ENCODE measurements at places on chromosomes 2 and 18.
A peak's percentile ranks its signal among the peaks of the same experiment; 100 is the strongest.

GRCh38 chr2:75186821-75187220 lies 12.5 kb downstream of the TACR1 start:
- peak; percentile 13 for DNase-seq

DNA sequence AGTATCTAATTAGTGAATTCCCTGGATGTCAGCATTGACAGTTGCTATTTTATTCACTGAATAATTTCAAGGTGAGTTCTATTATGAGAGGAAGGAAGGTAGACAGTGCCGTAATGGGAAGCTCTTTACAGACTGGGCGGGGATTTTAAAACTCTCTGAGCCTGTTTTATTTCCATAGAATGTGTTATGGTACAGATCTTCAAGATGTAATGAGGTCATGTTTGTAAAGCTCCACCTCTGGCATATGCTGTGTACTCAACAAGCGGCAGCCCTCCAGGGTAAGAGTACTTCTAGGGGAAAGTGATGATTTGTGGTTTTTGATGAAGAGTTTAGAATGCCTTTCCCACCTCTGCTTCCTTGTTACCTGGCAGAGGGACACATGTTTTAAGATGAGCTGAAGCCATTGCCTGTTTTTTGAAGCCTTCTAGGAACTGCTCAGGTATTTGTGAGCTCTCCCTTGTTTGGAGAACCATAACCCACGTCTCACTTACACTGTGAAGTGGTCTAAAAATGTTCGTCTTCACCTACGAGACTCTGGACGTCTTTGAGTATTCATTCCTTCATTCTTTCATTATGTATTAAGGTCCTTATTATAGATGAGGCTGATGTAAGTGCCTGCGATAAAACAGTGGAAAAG lies 251.2 kb downstream of the PTGR3 start:
- DNase-seq, result no peak

- DNase-seq, result no peak
These were observed 153.7 kb upstream of the APCDD1 start for GRCh38 chr18:10300739-10301138.

GRCh38 chr18:3592864-3593263 lies 142.9 kb downstream of the TGIF1 start:
- DNase-seq, result no peak

GRCh38 chr2:84152462-84152861 lies 306.6 kb downstream of the SUCLG1 start:
- DNase-seq, result no peak

DNA sequence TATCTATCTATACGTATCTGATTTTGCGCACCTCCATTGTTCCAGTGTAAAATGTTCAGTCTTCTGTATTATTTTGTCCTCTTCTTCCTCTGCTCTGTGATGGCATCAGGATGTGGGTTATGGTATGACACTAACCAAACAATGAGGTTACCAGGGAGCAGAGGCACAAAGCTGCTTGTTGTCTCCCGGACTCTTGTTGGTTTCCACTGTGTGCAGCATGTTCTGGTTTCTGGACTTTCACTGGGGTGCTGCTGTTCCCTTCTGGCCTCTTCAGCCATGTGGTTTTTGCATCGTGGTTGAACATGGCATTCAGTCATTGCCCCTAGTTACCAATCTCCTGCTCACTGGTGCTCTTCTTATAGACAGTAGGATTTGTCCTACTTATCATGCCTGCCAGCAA lies 665.9 kb downstream of the CBLN2 start:
- DNase-seq, result no peak

GRCh38 chr18:9206421-9206820 lies 69.8 kb downstream of the ANKRD12 start:
- no peak for DNase-seq

GRCh38 chr18:12574494-12575185 lies 83.3 kb downstream of the SPIRE1 start:
- no peak for DNase-seq

- DNase-seq, result no peak
These were observed 64.0 kb downstream of the ADNP2 start for GRCh38 chr18:80173060-80173459.

GRCh38 chr2:97011977-97012569 lies 25.7 kb upstream of the FAM178B start:
- DNase-seq, result peak; percentile 75

DNA sequence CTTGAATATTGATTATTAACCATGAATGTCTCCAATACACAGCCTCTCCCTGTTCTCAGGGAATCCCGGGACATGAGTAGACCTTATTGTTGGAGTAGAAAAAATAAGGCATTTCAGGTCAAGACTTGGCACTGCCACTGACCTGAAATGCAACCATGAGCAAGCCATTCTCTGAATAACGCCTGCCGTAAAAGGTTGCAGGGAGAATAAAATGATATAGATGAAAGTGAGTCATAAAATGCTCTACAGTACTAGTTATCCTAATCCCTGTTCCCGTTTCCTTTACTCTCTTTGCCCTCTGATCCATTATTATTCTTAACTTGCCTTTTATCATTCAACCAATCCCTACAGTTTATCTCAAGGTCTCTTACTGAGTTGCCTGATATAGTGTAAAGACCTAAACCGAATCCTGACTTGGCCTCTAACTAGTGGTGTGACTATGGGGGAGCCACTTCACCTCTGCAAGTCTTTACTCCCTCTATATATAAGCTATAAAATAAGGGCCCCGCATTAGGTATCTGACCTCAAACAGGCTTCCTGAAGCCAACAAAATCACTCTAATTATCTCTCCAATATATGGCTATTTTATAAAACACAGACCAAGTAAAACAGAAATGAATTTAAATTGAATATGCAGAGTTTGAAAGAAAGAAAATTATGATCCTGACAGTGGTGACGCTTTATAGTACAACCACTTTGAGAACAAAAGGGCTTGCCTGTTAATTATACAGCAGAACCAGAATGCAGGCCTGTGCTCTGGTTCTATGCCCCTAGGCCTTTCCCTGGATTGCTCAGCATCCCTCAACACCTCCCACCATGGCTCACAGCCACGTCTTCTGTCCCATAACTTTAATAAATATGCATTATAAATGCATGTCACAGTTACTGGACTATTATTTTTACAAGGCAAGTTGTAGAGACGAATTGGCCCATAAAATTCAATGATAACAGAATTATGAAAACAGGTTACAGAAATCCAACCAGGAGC lies 183.1 kb downstream of the STK39 start:
- no peak for DNase-seq

DNA sequence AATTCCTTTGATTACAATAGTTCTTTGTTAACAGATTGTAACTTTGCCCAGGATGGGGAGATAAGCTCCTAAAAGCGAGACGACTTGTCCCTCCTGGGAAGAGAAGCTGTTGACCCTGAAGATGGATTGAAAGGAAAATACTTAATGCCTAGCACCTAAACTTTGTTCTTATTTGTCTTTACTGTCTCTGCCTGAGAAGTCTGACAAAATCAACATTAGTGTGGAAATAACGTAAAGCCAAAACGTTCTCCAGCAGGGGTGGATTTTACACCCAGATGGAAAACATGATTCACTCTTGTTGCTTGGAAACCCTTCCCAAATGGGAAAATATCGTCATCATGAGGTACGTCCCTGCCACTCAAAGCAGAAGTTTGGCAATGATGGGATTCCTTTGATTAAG lies 450.1 kb downstream of the SLC4A3 start:
- peak; percentile 96 for DNase-seq

- DNase-seq, result no peak
These were observed 151.9 kb downstream of the EPHA4 start for GRCh38 chr2:221420245-221420644.

GRCh38 chr18:32427084-32427900 lies 43.4 kb downstream of the GAREM1 start:
- no peak for DNase-seq

- DNase-seq, result no peak
These were observed 54.9 kb downstream of the TET3 start for GRCh38 chr2:74039611-74040010.

DNA sequence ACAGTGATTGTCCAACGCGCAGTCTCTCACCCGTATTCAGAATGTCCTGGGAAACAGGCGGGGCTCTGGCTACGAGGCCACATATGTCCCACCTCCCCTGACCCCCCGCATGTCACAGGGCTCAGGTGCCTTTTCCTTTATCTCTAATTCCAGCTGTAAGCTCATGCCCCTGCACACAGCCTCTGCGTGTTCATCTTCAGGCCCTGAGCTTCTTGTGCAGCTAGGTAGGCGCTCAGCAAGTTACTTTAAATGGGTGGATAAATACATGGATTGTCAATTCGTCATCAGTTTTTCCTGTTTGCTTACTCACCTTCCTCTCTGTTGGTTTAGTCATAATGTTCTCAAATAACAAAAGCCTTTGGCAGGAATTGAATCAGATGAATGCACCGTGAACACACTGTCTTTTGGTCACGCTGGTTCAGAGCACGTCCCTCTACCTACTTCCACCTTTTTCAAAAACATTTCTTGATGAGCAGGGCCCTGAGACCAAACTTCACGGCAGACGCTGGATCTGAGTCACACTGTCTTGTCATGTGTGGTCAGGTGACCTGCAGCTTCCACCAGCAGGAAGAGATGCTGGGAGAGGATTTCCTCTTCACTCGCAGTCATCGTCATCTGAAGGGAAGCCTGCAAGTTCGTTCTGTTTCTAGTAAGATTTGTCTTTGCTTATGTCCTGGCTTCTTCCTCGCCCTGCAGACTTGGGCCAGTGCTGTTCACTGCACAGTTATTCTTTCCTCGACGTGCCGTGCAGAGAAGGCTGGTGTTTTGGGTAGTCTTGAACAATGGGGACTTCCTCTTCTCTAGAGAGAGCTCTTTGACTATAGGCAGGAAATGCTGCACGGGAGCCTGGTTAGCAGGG lies 138.1 kb downstream of the PTGR3 start:
- peak; percentile 91 for DNase-seq

- DNase-seq, result peak; percentile 100
These were observed 114.5 kb upstream of the STPG4 start for GRCh38 chr2:47269316-47270232.

GRCh38 chr2:86064006-86064405 lies 41.7 kb downstream of the POLR1A start:
- DNase-seq, result peak; percentile 36

DNA sequence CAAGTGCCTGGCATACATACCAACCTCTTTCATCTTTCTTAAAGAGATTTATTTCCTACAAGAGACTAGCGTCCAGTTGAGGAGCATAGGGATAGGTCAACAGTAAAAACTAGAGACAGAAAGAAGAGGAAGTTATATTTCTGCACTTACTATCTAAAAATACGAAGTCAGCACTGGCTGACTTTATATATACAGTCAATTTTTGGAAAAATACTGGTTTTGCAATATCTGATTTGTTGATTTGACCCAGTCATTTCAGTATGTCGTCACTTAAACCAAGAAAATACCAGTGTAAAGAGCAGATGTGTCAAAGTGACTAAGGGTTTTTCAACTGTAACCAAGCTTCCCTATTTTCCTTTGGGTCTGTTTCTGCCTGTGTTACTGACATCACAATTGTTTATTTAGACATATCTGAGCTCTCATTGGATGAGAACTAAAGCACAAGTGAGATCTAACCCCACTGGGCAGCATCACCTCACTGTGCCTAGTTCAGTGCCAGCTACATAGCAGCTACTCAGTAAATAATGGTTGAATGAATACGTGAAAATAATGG lies 23.0 kb downstream of the CYTIP start:
- DNase-seq, result peak; percentile 55

DNA sequence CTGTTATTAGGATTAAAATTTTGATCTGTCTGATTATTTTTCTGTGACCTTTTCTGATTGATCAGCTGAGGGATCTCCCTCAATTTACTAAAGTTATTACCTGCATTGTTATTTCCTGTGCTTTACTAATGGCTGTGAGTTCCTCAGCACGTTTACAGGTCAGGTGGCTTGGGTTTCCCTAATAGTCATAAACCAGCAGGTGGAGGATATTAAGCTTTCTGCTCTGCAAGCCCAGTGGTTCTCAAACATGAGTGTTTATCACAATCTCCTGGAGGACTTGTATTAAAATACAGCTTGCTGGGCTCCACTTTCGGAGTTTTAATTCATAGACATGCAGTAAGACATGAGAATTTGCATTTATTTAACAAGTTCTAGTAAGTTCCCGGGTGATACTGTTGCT lies 22.4 kb upstream of the UGP2 start:
- DNase-seq, result no peak

- DNase-seq, result no peak
These were observed 295 bp downstream of the GAREM1 start for GRCh38 chr18:32470460-32470713.

GRCh38 chr2:22481486-22482259 lies 903.3 kb upstream of the KLHL29 start:
- DNase-seq, result peak; percentile 1

GRCh38 chr2:175439416-175439815 lies 257.9 kb upstream of the ATP5MC3 start:
- no peak for DNase-seq

GRCh38 chr18:52903857-52904256 lies 563.9 kb downstream of the DCC start:
- peak; percentile 3 for DNase-seq

DNA sequence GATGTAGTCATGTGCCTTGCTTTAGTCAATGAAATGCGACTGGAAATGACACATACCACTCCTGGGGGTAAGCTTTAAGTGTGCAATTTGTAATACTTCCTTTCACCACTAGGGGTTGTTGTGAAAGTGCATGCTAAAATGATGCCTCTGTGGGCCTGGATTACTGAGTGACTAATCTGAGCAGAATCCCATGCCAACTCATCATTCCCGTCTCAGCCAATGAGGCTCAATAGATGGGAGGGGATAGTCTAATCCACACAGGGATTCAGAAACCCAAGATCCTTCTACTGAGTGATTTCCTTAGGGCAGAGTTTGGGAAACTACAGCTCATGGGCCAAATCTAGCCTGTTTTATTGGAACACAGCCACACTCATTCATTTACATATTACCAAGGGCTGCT lies 54.0 kb downstream of the HRH4 start:
- peak; percentile 88 for DNase-seq

GRCh38 chr18:31088532-31088931 lies 13.7 kb downstream of the DSC2 start:
- DNase-seq, result no peak

GRCh38 chr2:199378948-199379650 lies 78.6 kb downstream of the SATB2 start:
- peak; percentile 79 for DNase-seq

- peak; percentile 17 for DNase-seq
These were observed 85.0 kb downstream of the WDSUB1 start for GRCh38 chr2:159201360-159202063.

GRCh38 chr2:134576478-134576877 lies 142.3 kb downstream of the TMEM163 start:
- DNase-seq, result no peak

DNA sequence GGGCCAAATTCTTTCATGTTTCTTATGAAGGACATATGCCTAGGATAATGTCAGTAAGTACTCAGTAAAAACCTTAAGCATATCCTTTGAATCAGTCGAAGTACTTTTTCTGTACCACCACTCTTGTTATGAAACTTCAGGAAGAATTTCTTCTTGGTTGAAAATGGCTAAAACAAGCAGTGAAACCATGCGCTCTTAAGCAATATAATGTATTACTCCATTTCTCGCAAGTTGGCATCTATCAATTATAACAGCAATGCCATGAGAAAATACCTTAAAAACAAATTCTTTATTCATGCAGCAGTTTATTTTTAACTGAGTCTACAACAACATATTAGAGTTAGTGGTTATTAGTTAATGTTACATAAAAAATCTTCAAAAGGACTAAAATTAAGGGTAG lies 41.0 kb downstream of the SLC66A3 start:
- DNase-seq, result no peak

GRCh38 chr2:128320192-128320905 lies 1.7 kb upstream of the HS6ST1 start:
- no peak for DNase-seq
